ENCODE measurements at places on chromosomes 5 and 9.

- no peak for DNase-seq
These were observed 437.0 kb upstream of the TRPC7 start for GRCh38 chr5:136802383-136802782.

DNA sequence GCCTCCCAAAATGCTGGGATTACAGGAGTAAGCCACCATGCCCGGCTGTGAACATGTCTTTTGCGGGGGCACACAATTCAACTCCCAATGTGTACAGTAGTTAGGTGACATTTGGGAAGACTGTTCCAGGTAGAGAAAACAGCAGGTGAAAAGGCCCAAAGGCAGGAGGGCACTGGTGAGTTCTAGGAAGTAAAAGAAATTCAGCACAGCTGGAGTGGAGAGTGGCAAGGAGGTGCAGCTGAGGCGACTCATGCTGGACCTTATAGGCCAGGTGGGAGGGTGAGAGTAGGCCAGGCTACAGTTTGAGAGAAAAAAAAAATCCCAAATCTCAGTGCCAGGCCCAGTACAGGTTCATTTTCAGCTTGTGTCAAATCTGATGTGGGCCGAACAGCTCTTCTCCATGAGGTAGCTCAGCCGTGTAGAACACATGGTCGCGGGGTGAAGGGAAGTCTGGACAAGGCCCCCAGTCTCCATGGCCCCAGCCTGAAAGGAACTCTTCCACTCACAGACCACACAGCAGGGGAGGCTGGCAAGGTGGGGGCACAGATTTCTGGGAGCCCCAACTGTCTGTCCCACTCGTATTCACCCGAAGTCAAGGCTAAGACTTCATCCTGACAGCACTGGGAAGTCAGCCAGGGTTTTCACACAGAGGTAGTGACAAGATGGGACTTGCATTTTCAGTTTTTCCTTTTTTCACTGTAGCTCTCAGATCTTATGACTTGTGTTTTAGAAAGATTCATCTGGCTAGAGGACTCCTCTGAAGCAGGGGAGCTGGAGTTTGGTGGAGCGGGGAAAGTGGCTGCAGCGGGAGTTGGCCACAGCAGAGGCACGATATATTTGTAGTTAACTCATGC, 4.5 kb upstream of the HNRNPAB start:
- DNase-seq = no peak

DNA sequence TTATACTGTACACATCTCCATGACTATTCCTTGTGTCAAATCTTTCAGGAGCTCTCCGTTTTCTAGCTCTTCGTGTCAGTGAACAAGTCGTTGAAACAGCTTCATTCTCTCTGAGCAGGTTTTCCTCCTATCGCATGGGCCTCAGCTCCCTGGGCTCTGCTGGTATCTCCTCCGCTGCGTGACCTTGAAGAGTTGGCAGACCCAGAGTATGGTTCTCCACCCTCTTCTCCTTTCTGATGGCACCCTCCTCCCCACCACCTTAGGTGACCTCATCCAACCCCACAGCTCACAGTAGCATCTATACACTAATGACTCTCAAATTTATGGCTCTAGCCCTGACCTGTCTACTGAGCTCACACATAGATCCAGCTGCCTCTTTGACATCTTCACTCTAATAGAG, 36.0 kb upstream of the PDE8B start:
- DNase-seq = no peak

DNA sequence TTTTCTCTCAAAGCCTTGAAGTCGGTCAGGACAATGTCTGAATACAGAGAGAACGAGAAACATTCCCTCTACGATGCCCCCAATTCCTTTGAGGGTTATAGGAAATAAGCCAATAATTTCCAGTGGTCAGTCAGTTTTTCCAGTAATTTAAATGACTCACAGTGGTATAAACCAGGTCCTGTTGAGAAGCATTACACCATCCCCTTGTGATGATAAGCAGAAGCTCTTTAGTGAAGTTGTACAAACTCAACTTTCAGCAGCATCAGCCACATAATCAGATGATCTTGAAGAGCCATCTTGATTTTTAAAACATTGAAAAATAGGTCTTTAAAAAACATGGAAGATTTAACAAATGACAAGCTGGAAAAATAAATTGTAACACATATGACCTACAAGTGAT, 173.9 kb upstream of the ZNF462 start:
- DNase-seq = no peak

- no peak for DNase-seq
These were observed 2.2 kb downstream of the GABRB2 start for GRCh38 chr5:161544350-161544765.

DNA sequence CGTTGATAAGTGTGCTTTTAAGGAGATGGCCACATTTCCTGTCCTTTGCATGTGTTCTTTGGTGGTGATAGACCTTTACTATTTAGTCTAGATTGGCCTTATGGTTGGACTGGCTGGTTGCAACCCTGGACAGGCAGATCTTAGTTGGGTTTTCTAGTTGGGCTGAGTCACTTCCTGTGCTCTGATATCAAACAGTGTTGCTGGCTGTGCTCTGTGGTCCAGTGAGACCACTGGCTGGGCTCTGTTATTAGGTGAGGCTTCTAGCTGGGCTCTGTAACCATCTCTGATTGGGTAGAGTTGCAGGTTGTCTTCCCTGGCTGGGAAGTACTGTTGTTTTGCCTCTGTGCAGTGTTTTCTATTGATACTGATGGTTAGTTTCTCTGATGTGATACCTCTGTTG, 432.5 kb downstream of the LRRC70 start:
- no peak for DNase-seq

DNA sequence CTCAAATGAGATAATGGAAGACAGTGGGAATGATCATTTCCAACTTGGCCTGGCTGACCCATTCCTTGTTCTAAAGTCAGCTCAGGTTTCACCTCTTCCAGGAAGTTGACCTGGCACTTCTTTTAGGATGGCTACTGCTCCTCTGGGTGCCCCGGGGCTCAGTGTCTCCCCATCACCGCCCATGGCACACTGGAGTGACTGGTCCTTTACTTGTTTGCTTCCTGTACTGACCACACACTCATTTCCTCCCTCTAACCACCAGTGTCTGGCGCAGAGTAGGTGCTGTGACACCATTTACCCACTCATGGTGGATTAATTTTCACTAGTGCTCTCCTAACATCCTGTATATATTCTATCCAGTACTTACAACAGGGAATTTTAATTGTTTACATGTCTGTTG, 183.5 kb downstream of the CDK5RAP2 start:
- DNase-seq = no peak

DNA sequence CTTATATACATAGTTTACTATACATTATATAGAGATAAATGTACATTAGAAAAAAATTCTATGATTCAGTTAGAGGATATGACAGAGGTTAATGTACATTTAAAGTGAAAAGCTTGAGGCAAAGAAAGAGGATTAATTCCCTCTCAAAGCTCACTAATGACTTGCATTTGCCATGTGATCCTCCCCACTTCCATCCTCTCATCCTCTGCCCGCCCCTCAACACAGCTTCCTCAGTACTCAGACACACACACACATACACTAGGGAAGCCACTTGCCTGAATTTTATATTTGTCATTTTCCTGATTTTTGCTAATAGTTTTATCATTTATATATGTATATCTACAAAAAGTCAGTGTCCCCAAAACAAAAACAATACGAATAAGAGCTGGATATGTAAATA, 764.5 kb downstream of the EFNA5 start:
- no peak for DNase-seq

GRCh38 chr9:4592886-4593285, 69.2 kb upstream of the PLPP6 start:
- no peak for DNase-seq

GRCh38 chr9:7533376-7534090, 266.0 kb downstream of the DMAC1 start:
- no peak for DNase-seq

- no peak for DNase-seq
These were observed 327.7 kb downstream of the PIK3R1 start for GRCh38 chr5:68543212-68543611.

DNA sequence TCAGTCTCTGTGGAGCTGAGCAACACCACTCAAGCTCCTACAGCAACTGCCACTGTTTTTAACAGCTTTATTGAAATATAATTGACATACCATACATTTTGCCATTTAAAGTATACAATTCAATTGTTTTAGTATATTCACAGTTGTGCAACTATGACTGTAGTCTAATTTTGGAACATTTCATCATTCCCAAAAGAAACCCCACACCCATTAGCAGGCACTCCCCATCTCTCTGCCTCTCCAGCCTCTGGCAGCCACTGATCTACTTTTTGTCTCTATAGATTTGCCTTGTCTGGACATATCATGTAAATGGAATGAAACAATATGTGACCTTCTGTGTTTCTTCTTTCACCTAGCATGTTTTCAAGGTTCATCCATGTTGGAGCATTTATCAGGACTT, 43.5 kb downstream of the RUSC2 start:
- DNase-seq = no peak

Data from stimulated activated CD8-positive, alpha-beta memory T cell treated with anti-CD3 and anti-CD28 coated beads, Interleukin-4, amount 100 ng/mL, for 1 hour (primary cell).